ENCODE measurements at places on chromosomes 1 and 21.
A peak's percentile ranks its signal among the peaks of the same experiment; 100 is the strongest.

DNA sequence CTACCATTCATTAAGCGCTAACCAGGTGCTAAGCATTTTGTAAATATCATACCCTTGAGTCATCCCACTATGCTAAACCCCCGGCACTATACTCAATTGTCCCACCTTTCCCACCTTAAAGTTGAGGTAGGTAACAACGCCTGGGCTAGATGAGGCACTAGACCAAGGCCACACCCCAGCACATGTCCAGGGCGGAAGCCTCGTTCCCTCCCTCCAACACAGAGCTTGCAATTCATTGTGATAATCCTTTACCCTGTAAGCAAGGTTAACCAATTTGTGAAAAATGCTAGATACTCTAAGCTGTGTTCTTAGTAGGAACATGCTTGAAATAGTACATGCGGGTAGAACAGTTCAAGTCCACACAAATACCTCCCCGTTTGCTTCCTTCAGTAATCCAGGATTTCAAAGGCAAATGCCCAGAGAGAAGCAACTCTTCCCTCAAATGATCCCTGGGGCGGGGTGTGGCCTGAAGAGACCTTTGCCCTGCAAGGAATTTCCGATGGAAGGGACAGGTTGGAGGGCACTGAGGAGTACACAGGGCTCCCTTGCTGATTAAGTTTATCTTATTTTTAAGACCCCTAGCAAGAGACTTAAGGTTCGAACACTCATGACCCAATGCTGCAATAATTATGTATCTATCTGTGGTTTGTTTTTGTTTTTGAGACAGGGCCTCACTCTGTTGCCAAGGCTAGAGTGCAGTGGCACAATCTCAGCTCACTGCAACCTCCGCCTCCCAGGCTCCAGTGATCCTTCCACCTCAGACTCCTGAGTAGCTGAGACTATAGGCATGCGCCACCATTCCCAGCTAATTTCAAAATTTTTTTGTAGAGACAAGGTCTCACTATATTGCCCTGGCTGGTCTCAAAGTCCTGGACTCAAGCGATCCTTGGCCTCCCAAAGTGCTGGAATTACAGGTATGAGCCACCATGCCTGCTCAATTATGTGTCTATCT is 2.6 kb downstream of the RSPH1 start:
- no peak for DNase-seq

DNA sequence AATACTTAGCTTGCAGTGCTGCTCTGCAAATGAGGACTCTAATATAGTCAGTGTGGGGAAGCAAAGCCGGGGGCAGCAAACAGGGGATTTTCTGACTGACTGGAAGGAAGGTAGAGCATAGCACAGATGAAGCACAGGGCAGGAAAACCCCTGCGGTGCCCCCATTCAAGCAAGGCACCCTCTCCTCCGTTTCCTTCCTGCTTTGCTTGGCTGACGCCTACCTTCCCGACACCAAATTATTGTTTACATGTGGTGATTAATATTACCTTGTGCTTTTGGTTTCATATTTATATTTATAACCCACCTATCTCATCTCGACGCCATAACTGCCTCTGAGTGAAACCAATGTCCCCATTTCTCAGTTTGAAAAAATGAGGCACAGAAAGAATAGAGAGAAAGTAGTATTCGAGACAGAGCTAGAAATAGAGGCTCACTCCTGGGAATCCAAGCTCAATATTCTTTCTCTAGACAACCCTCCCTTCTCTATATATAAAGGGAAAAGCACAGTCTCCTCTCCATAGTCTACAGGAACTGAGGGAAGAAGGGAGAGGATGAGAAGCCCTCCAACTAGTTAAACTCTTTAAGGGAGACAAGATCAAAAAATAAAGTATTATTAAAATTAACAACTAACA is 41.3 kb downstream of the PIK3C2B start:
- DNase-seq = peak; percentile 82

DNA sequence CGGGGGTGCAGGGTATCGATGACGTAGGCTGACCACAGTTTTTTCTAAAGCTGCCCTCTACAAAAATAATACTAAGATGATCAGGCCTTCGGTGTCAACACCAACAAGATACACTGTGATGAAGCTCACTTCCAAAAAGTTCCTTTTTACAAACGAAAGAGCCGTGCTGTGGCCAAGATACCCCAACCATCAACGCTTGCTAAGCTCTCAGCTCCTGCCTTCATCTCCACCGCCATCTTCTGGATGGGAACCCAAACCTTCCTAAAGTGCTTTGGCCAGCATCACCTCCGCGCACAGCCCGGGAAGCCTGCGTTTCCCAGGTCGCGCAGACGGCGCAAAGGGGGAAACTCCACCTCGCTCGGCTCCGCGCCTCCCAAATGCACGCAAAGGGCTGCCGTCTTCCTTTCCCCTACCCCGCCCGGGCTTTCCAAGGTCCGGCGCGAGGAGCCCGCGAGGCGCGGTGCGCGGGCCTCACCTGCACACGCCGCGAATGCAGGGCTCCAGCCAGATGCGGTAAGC is 541 bp downstream of the USP48 start:
- peak; percentile 56 for DNase-seq

GRCh38 chr1:246051909-246052518 is 455.1 kb downstream of the SMYD3 start:
- DNase-seq = no peak
